Pulmonary artery endothelial cell (primary cell): ENCODE measurements at places on chromosomes 3 and 15. TPM values are rescaled to one million over a fixed set of nuclear protein-coding genes. Genes with fewer than 3 reads are reported as not detected.

The ZNF860 gene
- total RNA-seq, result 1.6 and 3.2 TPM in 2 replicates

The RSRC1 gene
- 38.9 and 53.5 TPM in 2 replicates for total RNA-seq

The PLA2G4D gene
- total RNA-seq, result not detected in 2 replicates

The TMC3 gene
- total RNA-seq, result not detected in 2 replicates

The HRG gene
- total RNA-seq, result not detected in 2 replicates

The SERINC4 gene
- not detected in 2 replicates for total RNA-seq

The TRIM42 gene
- not detected in 2 replicates for total RNA-seq

The GAP43 gene
- not detected in 2 replicates for total RNA-seq
